ENCODE measurements at places on chromosomes 11 and 22. TPM values are rescaled to one million over a fixed set of nuclear protein-coding genes. Genes with fewer than 3 reads are reported as not detected.

- no peak for DNase-seq
Measured at GRCh38 chr11:123505546-123506299, 75.7 kb downstream of the GRAMD1B start.

GRCh38 chr11:72009156-72009555 lies 10.4 kb downstream of the IL18BP start:
- DNase-seq = no peak

- DNase-seq = no peak
Measured at GRCh38 chr22:20198557-20199319, 47.9 kb upstream of the CCDC188 start.

- no peak for DNase-seq
Measured at GRCh38 chr11:126748100-126748791, 252.3 kb downstream of the KIRREL3 start.

DNA sequence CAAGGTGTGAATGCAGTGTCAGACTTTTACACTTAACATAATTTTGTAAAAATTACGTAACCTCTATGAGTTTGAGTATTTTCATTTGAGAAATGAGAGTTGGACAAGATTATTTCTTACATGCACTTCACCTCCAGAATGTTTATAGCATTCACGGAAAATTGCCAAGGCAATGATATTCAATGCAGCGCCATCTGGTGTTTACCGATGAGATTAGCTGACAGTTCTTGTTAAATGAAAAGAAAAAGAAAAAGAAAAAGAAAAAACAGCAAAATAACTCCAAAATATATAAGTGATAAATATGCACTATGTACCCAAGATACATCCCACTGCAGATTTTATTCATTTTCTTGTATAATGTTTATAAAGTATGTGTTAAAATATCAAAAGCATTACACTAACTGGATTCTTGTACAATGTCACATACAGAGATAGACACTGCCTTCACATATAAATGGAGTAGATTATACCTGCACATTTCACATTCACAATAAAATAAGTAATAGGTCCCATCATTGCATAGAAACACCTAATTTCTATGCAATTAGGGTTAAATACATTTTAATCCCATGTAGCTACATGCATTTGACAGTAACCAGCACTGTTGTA lies 976.3 kb upstream of the FAT3 start:
- peak; percentile 29 for DNase-seq

PAMR1 gene
- 118 TPM for total RNA-seq

GRCh38 chr11:8205566-8205965 lies 36.7 kb upstream of the RIC3 start:
- no peak for DNase-seq

Measured in mammary epithelial cell (primary cell).